ENCODE measurements at places on chromosomes 5 and 9.

- DNase-seq: no peak
Observed at GRCh38 chr5:179731791-179732411, 721 bp upstream of the MAML1 start.

GRCh38 chr5:128014578-128014977 lies 69.0 kb upstream of the SLC12A2 start:
- DNase-seq: no peak

DNA sequence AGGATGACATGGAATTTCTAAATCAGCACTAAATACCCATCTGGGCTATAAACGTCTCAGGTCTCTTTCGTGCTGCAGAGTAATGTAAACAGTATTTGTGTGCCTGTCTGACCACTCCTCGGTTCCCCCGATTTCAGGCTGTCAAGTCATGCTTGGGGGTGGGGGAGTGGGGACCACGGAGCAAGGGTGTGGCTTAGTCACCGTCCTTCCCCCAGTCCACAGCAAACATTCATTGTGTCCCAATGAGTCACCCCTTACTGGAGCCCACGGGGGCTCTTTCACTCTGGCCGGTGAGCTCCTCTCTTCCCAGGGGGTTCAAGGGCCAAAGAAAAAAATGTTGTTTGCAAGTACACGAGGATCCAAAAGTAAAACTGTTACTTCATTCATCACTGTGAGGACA lies 72.4 kb upstream of the ICE1 start:
- DNase-seq: no peak

DNA sequence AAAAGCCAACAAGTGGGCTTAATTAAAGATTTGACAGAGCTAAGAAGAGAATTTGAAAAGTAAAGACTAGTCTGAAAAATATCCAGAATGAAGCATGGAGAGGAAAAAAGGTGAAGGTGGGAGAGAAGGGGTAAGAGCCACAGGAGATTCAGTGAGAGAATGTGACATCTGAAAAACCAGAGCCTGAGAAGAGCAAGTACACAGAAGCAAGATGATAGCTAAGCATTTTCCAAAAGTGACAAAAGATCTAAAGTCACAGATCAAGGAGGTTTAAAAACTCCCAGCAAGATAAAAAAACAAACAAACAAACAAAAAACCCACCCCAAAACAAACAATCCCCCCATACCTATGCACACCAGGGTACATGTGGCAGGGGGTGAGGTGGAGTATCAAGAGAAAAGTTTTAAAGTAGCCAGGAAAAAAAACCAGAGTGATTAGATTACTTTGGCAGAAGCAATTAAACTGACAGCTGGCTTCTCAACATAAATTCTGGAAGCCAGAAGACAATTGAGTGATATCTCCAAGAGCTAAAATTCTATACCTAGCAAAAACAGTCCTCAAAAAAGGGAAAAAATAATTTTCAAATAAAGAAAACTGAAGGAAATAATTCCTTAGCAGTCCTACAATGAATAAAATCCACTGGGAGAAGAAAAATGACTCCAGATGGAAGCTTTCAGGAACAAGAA lies 111.4 kb downstream of the RAPGEF6 start:
- DNase-seq: no peak

DNA sequence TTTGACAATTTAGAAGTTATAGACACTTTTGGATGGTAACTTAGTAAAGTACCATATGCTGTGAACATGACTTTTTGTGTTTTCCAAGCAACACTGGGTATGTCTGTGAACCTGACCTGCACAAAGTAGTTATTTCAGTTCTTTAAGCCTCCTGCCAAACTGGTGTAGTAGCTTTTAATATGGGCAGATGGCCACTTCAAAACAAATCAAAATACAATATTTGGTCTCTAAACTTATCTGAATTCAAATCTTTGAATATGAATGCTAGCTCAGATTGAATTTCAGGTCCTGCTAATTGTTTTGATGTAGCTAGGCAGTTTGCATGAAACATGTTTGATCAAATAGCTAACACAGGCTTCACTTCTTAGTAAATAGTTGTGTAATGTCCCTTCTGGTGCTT lies 1176.7 kb upstream of the CDH9 start:
- DNase-seq: no peak

DNA sequence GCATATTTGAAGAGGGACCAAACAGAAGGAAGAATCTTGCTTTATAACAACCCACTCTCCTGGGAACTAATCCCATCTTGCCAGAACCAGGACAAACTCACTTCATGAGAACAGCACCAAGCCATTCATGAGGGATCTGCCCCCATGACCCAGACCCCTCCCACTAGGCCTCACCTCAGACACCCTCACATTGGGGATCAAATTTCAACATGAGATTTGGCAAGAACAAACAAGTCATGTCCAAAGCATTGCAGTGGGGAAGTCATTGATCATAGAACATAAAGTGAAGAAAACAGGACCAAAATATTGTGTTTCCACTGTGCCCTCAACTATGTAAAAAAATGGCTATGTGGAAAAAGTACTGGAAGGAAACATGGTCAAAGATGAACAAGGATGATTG lies 43.9 kb downstream of the MAP1B start:
- no peak for DNase-seq

DNA sequence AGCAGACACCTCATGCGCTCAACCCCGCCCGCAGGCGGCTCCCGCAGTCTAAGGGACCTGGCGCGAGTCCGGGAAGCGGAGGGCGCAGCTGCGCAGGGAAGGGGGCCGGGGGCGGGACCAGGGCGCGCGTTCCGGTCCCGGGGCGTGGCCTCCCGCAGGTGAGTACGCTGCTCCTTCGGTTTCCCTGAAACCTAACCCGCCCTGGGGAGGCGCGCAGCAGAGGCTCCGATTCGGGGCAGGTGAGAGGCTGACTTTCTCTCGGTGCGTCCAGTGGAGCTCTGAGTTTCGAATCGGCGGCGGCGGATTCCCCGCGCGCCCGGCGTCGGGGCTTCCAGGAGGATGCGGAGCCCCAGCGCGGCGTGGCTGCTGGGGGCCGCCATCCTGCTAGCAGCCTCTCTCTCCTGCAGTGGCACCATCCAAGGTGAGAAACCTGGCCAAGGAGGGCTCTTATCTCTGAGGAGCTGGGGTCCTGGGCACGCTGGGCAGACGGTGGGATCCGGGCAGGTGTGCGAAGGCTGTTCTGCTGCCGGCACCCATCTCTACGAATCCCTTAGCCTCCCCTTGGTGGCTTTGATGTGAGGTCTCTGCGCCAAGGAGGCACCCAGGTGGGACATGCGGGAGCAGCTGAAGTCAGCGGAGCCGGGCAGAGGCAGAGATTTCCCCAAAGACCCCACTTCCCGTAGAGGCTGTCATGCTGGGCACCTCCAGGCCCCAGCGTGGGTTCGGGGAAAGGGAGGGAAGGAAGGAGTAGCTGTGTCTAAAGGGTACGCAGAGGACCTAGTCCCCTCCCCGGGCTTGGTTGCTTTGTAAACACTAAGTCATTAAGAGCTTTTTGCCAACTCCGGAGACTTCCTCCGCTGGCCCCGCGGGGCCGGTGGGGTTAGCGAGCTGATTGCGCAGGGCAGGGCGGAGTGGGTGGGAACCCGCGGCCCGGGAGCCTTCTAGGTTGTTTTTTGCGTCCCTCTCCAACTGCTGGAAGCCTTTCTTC lies at the start of gene F2RL1:
TSS of gene F2RL1 (plus strand) at position 187 of the 988 bp plus-strand sequence. CDS start at position 340, 153 bp downstream.
- peak; percentile 31 for DNase-seq

GRCh38 chr9:112404508-112404932 lies 24.6 kb downstream of the HSDL2 start:
- no peak for DNase-seq

GRCh38 chr5:136457390-136458013 lies 92.2 kb upstream of the TRPC7 start:
- no peak for DNase-seq

DNA sequence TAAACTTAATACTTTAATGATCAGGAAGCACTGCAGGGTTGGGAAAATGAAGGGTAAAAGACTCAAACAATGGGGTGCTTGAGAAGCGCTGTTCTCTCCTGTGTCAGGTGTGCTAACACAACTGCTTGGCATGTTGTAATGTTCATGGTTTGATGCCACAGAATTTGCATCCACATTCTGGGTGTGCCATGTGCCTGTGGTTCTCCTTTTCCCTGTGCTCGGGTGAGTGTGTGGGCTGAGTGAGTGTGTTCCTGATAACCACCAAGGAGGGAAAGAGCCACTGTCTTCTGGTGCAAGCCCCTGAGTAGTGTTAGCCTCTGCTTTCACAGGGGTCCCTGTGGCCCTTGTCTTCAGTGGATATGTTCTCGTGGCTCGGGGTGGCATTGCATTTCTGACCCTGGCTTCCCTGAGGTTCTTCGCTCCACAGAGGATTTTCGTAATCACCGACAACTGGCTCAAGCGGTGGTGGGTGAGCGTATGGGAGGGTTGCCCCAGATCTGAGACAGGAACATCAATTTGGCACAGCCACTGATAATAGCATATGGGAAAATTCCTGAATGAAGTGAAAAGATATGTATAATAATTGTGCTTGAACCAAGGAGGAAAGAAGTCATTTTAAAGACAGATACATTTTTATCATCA lies 102.0 kb downstream of the MVB12B start:
- no peak for DNase-seq

- no peak for DNase-seq
Observed at GRCh38 chr5:176816791-176817347, 6.5 kb downstream of the UNC5A start.

DNA sequence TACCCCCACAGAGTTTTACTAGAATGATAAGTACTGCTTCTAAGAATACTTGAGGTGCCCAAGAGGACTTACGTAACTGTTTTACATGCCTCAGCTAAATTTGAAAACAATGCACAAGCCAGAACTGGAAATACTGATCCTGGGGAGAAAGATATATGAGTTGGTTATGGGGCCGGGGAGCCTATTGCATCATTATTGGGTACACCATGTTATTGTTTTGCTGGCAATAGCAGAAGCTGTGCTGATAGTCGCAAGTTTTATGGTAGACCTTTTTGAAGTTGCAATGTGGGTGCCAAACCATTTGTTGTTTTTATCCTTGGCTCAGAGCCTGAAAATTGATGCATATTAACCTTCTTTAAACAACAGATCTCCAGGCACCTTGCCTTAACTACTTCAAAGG lies 108.4 kb upstream of the DHFR start:
- DNase-seq: no peak

- no peak for DNase-seq
Observed at GRCh38 chr5:33929925-33930690, 6.1 kb upstream of the RXFP3 start.

DNA sequence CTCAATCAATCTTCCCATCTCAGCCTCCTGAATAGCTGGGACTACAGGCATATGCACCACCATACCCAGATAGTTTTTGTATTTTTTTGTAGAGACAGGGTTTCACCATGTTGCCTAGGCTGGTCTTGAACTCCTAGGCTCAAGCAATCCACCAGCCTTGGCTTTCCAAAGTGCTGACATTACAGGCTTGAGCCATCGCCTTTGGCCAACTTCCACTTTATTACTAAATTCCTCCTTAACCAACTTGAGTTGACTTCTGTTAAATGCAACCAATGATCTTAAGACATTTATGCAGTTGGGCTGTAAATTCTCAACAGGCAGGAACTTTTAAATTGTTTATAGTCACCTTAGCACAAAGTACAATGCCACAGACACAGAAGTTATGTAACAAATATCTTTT lies 2.8 kb downstream of the LARS1 start:
- DNase-seq: no peak

GRCh38 chr5:68225188-68225910 lies 9.8 kb downstream of the PIK3R1 start:
- no peak for DNase-seq

DNA sequence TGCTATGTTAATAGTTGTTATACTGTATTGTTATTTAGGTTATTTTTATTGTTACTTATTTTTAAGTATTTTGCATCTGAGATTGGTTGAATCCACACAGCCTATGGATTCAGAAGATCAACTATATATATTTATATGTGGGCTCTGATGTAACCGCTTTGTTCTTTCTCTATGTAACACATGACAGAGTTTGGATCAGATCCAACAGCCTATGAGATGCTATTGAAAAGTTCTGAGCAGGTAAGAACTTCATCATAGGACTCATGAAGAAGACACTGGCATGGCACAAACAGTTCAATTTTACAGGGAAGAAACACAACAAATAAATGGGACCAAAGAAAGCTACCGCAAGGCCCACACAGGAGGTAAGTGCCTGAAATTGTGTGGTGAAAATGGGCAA lies 93.4 kb downstream of the GNAQ start:
- no peak for DNase-seq

DNA sequence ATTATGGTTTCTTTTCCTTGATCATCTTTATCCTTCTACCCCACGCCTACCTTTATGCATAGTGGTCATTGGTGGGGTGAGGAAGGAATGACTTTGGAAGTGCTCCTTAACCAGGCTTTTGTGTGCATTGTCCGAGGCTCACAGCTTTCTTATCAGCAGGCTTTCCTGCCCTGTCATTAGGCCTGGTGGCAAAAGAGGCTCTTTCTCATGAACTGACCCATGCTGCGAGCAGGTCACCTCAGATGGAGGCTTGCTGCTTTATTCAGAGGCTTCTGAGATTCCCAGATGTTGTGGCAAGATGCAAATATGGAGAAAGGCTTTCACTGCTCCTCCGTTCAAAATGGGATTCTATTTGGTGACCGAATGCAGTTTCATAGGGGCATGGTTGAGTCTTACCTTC lies 57.4 kb upstream of the DMRTA1 start:
- no peak for DNase-seq

- DNase-seq: no peak
Observed at GRCh38 chr5:155983954-155984353, 343.0 kb upstream of the SGCD start.

DNA sequence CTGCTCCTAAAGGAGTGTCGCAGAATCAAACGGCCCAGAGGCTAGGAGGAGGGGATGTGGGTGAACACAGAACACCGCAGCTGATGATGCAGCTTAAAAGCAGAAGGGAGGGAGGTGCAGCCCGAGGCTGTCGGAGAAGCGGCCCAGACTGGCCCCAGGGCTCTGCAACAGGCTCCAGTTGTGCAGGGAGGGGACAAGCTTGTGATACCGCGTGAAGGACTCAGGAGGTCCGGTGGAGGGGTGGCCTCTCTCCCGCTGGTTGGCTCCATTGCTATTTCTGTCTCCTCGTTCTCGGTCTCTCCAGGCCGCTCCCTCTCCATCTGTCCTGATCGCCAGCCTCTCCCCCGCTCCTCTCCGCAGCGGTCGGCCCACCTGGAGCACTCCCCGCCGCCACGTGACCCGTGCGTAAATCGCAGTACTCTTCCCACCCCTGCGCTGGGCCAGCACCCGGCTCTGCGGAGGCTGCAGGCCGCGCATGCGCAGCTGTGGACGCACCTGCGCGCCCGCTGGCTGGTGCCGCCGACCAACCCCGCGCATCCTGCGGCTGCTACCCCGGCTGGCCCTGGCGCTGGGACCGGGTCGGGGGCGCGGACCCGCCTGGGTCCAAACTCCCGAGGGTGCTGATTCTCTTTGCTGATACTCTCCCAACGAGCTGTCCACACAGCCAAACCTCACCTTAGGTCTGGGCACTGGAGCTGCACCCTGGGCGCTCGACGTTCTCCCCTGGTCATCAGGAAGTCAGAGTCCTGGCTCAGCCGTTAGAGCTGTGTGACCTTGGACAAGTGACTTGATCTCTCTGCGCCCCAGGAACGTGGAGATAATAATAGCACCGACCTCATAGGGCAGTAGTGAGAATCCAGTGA lies 3.7 kb upstream of the STXBP1 start:
- peak; percentile 58 for DNase-seq

- no peak for DNase-seq
Observed at GRCh38 chr9:133029994-133030316, 842 bp upstream of the GTF3C5 start.

- no peak for DNase-seq
Observed at GRCh38 chr5:149125386-149125891, 15.9 kb upstream of the ABLIM3 start.

Data from activated gamma-delta T cell (primary cell).